ENCODE measurements at places on chromosomes 16 and 17. TPM values are rescaled to one million over a fixed set of nuclear protein-coding genes. Genes with fewer than 3 reads are reported as not detected.
A peak's percentile ranks its signal among the peaks of the same experiment; 100 is the strongest.

- no peak for DNase-seq
- no peak overlapping the region for H3K4me3 ChIP-seq
- no peaks in the 10 kb centered on the region for H3K4me1 ChIP-seq
Measured at GRCh38 chr16:454397-454940, 29.0 kb downstream of the RAB11FIP3 start.

DNA sequence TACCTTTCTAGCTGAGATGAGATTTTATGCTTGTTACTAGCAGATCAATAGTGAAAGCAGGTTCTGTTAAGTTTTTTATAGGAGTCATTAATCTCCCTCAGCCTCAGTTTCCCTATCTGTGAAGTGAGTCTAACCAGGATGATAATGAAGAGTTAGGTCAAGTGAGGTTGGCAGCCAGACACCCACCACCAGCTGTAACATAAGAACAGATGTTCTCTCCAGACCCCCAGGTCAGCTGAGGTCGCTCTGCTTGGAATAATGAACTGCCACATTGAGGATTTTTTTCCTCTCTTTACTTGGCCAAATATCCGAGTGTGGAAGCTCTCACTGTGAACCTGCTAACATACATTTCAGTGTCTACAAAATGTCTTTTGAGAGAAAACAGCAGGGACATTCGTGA, 389.6 kb downstream of the WWOX start:
- no peaks in the 10 kb centered on the region for H3K4me1 ChIP-seq
- no peak for DNase-seq
- no peak overlapping the region for H3K4me3 ChIP-seq
- H3K27ac ChIP-seq: no peak overlapping the region

DNA sequence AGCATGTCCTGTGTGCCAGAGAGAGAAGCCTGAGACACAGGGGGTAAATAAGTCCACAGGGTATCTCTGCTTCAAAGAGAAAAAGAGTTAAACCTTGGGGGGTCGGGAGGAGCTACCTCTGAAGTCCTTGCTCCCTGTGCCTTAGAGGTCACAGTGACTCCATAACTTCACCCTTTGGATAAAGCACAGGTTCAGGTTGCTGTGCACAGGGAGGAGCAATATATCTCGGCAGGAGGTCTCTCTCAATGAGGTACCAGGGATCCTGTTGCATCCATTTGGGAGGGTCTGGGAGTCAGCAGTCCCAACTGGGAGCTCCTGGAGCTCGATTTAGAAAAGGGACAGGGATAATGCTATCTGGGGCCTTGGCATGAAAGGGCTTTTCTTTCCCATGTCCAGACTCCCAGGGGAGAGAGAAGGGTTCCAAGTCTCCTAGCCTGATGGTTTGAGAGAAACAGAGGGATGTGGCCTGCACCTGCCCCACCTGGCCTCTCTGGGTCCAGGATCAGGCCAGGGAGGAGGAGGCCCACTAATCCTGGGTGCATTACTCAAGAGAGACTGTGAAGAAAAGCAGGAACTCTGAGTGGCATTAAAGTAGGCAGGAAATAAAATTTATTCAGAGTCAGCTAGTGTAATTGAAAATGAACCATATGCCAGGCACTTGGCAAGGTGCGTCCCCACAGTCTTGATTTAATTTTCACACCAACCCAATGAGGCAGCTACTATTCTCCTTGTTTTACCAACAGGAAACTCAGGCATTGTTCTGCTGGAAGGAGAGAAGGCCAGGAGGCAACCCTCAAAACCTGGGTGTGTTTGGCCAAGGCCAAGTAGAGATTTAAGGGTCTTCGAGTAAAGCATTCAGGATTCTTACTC, 40.7 kb downstream of the CUEDC1 start:
- H3K36me3 ChIP-seq: no peaks in the 10 kb centered on the region
- H3K4me3 ChIP-seq: no peak overlapping the region
- H3K4me1 ChIP-seq: peaks cover 98% of the 10 kb centered on the region
- DNase-seq: no peak

- no peak overlapping the region for H3K27ac ChIP-seq
- no peak for DNase-seq
- H3K27me3 ChIP-seq: no peaks in the 10 kb centered on the region
- no peak overlapping the region for H3K4me3 ChIP-seq
Measured at GRCh38 chr16:9231039-9231438, 139.6 kb downstream of the HAPSTR1 start.

DNA sequence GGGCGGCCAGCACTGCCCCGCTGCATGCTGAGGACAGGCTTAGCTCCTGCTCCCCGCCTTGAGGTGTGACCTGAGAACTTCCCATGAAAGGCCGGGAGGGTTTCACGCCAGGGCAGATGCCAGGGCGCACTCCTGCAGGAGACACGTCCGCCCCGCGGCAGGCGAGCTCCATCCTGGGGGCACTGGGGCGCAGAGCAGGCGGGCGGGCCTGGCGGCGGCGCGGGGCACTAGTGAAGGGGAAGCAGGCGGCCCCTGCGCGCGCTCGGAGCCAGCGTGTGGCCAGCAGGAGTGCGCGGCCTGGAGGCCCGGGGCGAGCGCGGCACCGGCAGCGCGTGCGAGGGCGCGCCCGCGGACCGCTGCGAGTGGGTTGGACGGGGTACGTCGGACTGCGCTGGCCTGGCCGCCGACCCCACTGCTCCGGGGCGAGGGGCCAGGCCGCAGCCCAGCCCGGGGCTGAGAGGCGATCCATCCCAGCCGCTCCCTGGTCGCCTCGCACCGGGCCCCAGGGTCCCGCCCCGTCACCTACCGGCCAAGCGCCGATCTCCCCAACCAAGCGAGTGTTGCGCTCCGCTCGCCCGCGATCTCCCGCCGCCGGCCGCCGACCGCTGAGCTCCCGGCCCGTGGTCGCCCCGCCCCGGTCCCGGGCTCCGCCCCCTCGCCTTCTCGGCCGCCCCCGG, at the start of gene MAP3K14:
MAP3K14 (minus strand) TSS at position 587 of the 677 bp plus-strand sequence. CDS start 26,275 bp downstream, outside the sequence.
- peaks cover 55% of the 10 kb centered on the region for H3K4me1 ChIP-seq
- H3K27me3 ChIP-seq: no peaks in the 10 kb centered on the region
- no peak for DNase-seq
- H3K36me3 ChIP-seq: no peaks in the 10 kb centered on the region
- H3K4me3 ChIP-seq: peak within 1 kb of the TSS; percentile 56
- H3K27ac ChIP-seq: peak within 1 kb of the TSS; percentile 100

- H3K27me3 ChIP-seq: no peaks in the 10 kb centered on the region
- peak overlapping the region; percentile 91 for H3K27ac ChIP-seq
- no peaks in the 10 kb centered on the region for H3K36me3 ChIP-seq
- peaks cover 40% of the 10 kb centered on the region for H3K4me1 ChIP-seq
- no peak for DNase-seq
- H3K4me3 ChIP-seq: no peak overlapping the region
Measured at GRCh38 chr16:70706948-70707465, 21.2 kb upstream of the MTSS2 start.

DNA sequence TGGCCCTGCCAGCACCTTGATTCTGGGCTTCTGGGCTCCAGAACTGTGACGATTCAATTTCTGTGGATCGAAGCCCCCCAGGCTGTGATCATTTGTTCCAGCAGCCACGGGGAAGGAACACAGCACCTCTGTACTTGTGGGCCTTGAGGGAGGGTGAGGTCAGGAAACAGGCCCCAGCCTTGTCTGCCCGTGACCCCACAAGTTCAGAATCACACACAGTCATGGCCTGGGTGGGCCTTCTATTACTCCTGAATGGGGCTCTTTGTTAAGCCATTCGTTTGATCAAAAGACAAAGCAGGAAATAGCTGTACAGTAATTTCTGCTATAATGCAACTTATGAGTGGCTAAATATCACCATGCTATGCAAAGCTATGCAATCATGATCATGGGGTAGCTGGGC, 10.1 kb downstream of the ST6GALNAC2 start:
- H3K36me3 ChIP-seq: no peaks in the 10 kb centered on the region
- H3K4me3 ChIP-seq: no peak overlapping the region
- H3K4me1 ChIP-seq: no peaks in the 10 kb centered on the region
- no peaks in the 10 kb centered on the region for H3K27me3 ChIP-seq
- DNase-seq: no peak
- H3K27ac ChIP-seq: no peak overlapping the region

- H3K27me3 ChIP-seq: no peaks in the 10 kb centered on the region
- no peaks in the 10 kb centered on the region for H3K36me3 ChIP-seq
- no peak overlapping the region for H3K27ac ChIP-seq
- DNase-seq: no peak
Measured at GRCh38 chr17:60090417-60090816, 11.7 kb upstream of the HEATR6 start.

DNA sequence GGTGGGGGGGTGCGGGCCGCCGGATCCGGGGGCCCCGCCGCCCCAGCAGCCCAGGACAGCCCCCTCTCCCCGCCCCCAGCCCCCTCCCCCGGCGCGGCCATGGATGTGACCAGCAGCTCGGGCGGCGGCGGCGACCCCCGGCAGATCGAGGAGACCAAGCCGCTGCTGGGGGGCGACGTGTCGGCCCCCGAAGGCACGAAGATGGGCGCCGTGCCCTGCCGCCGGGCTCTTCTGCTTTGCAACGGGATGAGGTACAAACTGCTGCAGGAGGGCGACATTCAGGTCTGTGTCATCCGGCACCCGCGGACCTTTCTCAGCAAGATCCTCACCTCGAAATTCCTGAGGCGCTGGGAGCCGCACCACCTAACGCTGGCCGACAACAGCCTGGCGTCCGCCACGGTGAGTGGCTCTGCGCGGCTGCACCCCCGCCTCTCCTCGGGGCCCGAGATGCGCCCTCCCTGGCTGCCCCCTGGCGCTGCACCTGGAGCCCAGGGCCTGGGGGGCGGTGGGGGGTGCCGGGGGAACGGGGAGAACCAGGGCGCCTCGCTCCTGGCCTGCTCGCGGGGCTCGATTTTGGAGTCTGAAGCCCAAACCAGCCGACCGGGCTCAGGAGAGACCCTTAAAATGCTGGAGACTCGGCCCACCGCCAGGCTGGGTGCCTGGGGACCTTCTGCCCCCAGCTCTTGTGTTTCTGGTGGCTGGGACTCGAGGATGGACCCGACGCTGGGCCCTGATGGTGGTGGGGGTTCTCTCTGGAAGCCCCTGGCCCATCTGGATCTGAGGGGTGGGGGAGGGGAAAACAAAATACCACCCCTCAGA, 744 bp downstream of the CMIP start:
- H3K27me3 ChIP-seq: no peaks in the 10 kb centered on the region
- peaks cover 27% of the 10 kb centered on the region for H3K4me1 ChIP-seq
- H3K27ac ChIP-seq: peak overlapping the region; percentile 97
- DNase-seq: no peak

DNA sequence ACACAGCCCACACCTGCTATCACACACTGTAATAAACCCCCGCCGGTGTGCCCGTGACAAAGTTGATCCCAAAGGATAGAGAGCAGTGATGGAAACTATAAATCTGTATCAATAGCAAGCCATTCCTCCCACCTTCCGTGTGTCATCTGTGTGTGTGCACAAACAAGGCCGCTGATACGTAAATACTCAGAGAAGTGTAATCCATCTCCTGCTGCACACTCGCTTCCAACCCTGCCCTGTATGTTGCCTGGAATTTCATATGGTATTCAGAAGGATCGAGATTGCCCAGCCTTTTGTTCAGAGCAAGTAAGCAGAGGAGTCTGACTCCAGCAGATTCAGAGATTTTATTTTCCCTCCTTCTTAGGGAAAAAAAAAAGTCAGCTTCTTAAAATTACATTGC, 581.1 kb upstream of the ZFHX3 start:
- no peaks in the 10 kb centered on the region for H3K27me3 ChIP-seq
- DNase-seq: no peak
- no peak overlapping the region for H3K4me3 ChIP-seq
- no peaks in the 10 kb centered on the region for H3K36me3 ChIP-seq
- H3K4me1 ChIP-seq: no peaks in the 10 kb centered on the region

DNA sequence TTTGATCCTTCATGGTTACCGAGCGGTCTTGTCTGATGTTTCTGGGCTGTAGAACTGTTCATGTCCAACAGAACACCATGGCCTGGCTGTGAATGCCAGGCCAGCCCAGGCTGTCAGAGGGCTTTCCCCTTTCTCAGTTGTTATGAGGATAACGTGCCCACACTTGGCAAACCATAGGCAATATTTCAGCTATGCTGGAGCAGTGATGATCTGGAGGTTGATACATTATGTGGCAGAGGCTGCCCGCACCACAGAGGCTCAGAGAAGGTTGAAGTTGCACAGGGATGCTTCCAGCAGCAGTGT, 92.9 kb downstream of the C16orf78 start:
- no peak overlapping the region for H3K27ac ChIP-seq
- DNase-seq: no peak
- H3K27me3 ChIP-seq: peaks cover 30% of the 10 kb centered on the region
- H3K36me3 ChIP-seq: no peaks in the 10 kb centered on the region
- H3K4me3 ChIP-seq: no peak overlapping the region
- H3K4me1 ChIP-seq: no peaks in the 10 kb centered on the region

GRCh38 chr16:2484898-2485508, 10.1 kb downstream of the TBC1D24 start:
- H3K27ac ChIP-seq: no peak overlapping the region
- no peak for DNase-seq
- no peaks in the 10 kb centered on the region for H3K27me3 ChIP-seq
- H3K36me3 ChIP-seq: no peaks in the 10 kb centered on the region
- H3K4me3 ChIP-seq: no peak overlapping the region

- DNase-seq: no peak
- no peak overlapping the region for H3K27ac ChIP-seq
- no peaks in the 10 kb centered on the region for H3K4me1 ChIP-seq
- no peaks in the 10 kb centered on the region for H3K36me3 ChIP-seq
- H3K27me3 ChIP-seq: no peaks in the 10 kb centered on the region
Measured at GRCh38 chr17:63918305-63918704, 334 bp downstream of the GH1 start.

DNA sequence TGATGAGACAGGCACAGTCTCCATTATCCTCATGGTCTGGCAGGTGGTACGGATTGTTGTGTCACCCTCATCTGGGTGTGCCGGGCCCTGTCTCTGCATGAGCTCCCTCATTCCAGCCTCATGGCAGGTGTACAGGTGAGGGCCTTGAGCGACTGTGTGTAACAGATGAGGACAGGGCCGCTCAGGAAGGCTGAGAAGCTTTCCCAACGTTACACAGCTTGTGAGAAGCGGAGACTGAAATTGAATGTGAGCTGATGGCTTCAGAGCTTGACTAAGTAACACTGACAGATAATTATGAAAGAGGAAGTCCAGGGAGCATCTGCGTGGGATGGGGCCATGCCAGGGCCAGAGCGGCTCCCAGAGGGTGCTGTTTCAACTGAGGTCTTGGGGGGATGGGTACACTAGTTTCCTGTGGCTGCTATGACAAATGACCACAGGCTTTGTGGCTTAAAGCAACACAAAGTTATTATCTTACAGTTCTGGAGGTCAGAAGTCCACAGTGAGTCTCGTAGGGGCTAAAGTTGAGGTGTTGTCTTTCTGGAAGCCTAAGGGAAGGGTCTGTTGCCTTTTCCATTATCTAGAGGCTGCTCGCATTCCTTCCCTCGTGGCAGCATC, 36.7 kb downstream of the CMIP start:
- DNase-seq: peak; percentile 38
- no peak overlapping the region for H3K27ac ChIP-seq
- H3K36me3 ChIP-seq: no peaks in the 10 kb centered on the region
- peaks cover 98% of the 10 kb centered on the region for H3K4me1 ChIP-seq
- no peak overlapping the region for H3K4me3 ChIP-seq

GRCh38 chr17:71615820-71616219, 505.0 kb upstream of the SOX9 start:
- no peaks in the 10 kb centered on the region for H3K36me3 ChIP-seq
- no peak for DNase-seq
- H3K27ac ChIP-seq: no peak overlapping the region
- H3K27me3 ChIP-seq: no peaks in the 10 kb centered on the region

HASPIN gene
- total RNA-seq: 1.5 TPM

CCL18 gene
- 0.76 TPM for total RNA-seq

ACSM5 gene
- total RNA-seq: not detected

SPEM1 gene
- not detected for total RNA-seq

Measured in esophagus squamous epithelium (tissue), 5 donors.